NCI-H1417 treated with DMSO at 0.1 percent for 48 hours (cell line): ENCODE measurements at places on chromosomes 6 and 20.

- DNase-seq = no peak
Observed at GRCh38 chr20:404088-404487, 4.0 kb upstream of the RBCK1 start.

DNA sequence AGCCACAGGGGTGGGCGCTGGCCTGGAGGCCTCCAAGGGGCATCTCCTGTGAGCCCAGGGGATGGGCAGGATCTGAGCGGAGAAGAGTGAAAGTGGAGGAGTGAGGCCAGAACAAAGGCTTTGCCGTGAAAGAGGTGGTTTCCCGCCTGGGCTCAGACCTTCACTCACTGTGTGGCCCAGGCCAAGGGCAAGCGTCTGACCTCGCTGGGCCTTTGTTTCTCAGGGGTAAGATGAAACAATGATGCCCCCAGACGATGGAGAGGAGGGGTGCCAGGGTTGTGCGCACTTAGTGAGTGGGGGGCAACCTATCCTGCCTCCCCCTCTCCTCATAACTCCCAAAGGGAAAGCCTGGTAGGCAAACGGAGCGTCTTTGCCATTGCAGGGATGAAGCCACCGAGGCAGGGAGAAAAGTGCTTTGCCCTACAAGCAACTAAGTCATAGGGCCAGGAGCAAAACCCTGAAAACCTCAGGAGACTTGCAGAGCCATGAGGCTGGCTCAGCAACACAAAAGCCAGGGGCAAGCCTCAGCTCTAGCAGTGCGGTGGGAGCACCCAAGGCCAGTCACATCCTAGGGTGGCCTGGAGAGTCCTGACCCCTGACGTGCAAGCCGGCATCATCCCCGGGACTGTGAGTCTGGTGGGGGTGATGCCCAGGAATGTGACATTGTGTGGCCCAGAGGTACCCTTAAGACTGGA, 897 bp upstream of the STMN3 start:
- DNase-seq = no peak

- no peak for DNase-seq
Observed at GRCh38 chr6:135250234-135250633, 69.1 kb downstream of the MYB start.

DNA sequence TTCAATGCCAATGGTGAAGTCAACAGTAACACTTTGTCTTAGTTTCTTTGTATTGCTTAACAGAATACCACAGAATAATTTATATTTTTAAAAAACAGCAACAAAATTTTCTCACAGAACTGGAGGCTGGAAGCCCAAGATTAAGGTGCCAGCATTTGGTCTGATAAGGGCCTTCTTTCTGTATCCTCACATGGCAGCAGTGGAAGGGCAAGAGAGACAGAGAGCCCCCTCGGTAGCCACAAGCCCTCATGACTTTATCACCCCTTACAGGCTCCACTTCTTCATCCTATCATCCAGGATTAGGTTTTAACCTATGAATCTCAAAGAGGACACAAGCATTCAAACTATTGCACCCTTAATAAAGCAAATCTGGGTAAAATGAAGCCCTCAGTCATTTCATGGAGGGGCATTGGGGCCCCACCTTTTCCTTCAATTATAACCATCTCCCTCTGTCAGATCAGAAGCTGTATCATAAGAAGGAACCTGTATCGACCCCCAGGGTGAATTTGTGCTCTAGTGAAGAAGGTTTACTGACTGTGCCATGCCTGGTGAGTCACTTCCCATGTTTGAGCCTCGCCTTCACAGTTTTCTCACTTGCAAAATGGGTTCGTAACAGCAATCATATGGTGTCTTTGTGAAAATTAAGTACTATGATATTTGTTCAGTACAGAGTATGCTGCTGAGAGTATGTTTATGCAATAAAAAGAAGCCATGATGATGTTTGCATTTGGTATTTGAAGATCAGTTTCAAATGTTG, 178.2 kb downstream of the LRFN2 start:
- no peak for DNase-seq

DNA sequence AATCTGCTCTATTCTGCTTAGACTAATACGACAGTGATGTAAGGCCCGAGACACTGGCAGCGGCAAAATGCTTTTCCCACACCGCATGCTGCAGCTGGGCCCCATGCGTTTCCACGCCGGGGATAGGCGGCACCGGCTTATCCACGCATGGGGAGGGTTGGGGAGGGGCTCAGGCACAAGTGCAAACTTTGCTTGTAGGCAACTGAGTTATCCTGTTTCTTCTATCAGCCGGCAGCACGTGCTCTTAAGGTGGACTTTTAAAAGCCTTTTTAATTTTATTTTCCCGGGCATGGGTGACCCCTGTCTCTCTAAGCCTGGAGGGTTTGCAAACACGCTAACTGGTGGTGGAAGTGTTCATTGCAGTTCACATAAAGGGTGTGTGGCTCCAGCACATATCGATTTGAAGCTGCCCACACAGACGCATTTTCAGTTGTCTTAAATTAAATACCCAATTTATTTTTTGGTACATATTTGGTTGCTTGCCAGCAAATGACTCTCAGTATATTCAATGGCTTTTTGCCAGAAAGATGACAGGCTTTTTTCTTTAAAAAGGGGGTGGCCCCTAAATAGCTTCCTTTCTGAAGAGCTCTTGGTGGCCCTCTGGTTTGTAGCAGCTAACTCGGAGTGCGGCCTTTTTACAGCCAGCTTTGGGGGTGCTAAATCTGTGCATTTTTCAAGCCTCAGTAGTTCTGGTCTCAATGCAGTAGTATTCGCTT, 561.8 kb upstream of the AGPAT4 start:
- DNase-seq = no peak

GRCh38 chr20:49279677-49280462, 2.0 kb upstream of the ZNFX1 start:
- no peak for DNase-seq

GRCh38 chr6:110419028-110419739, 3.8 kb upstream of the DDO start:
- no peak for DNase-seq

DNA sequence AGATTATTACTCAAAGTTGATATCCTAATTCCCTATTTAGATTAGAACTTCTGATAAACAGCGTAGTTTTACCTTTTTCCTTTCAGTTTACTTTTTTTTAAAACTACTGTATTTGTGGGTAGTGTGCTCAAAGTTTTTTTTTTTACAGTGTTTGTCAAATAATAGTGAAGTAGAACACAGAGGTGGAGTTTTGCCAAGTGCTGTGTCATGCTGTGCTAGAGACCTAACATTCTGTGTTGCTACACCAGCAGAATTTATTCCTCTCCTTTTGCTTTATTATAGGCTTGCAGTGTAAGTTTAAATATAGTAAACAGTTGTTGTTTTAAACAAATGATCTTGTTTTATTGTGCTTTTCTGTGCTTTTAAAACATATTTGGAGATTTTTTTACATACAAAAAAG, 125.4 kb downstream of the HIVEP1 start:
- DNase-seq = peak; percentile 3

- DNase-seq = peak; percentile 57
Observed at GRCh38 chr6:81749707-81750106, 2.8 kb downstream of the TENT5A start.

GRCh38 chr20:14538433-14538832, 201.0 kb upstream of the FLRT3 start:
- no peak for DNase-seq

DNA sequence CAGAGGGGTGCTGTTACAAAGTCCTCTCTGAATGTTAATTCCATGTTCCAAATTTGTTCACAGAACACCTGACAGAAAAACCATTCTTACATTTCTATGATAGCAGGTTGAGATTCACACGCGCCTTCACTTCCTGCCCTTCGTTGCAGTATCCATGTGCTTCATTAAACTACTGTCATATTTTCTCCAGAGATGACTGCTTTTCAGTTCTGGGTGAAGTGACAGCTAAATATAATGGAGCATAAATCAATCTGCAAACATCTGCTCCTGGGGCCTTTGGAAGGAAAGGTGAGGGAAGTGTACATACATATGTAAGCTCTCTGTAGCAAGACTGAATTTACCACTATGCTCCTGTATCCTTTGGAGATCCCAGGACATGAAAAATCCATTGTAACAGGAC, 750.2 kb downstream of the HDGFL1 start:
- DNase-seq = no peak

GRCh38 chr6:151452750-151453427, 963 bp upstream of the RMND1 start:
- no peak for DNase-seq

DNA sequence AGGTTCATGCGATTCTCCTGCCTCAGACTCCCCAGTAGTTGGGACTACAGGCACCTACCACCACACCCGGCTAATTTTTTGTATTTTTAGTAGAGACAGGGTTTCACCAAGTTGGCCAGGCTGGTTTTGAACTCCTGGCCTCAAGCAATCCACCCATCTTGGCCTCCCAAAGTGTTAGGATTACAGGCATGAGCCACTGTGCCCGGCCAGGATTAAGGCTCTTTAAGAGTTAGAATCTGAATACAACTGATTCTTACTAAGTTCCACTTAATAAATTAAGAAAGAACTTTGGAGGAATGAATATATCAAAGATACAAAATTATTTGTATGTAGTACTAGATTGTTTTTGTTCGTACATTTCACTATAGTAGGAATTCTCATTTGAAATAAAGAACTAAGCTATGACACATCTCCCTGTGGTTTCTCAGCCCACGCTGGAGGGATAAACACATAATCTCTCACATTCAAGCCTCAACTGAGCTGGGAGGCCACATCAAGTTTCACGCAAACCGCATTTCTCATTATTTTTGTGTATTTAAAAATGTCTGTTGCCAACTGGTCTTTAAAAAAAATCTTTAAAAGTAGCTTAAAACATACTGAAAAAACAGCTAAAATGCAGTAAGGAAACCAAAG, 34.2 kb downstream of the DTNBP1 start:
- no peak for DNase-seq

DNA sequence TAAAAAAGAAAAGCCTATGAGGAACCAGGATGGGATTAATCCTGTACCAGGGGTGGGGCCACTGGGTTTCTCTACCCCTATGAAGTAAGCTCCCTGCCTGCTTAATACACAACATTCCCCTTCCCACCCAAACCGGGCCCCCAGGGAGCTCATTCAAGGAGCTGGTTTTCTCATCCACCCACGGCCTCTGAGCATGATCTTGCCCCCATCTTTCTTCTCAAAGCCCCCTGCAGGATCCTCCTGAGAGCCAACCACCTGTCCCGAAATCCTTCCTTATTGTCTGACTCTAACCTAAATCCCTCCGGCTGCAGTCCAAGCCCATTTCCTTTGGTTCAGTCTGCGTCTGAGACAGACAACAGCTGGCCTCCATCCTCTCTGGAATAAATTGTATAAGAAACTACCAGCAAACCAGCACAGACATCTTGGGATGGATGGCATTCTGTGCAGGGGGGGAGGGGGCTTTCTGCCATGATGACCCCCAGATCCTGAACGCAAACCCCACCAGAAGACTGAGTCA, 21.0 kb downstream of the KCNK5 start:
- no peak for DNase-seq

- no peak for DNase-seq
Observed at GRCh38 chr6:31794294-31794865, 1.2 kb downstream of the VARS1 start.

GRCh38 chr6:39821046-39821740, 29.0 kb downstream of the DAAM2 start:
- no peak for DNase-seq

GRCh38 chr6:155380666-155381332, 66.5 kb upstream of the TFB1M start:
- no peak for DNase-seq

DNA sequence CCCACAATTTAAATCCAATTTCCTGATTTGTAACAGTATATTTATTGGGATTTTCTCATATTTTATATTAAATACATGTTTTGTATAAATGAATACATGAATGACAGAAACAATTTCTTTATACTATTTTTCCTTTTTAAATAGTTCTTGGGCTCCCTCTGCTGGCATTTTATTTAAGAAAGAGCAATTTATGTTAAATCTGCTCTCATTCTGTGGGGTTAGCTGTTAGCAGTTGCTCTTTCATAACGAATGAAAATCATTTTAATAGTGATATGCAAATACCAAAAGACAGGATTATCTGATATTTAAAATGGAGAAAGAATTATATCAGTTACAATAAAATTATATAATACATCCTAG, 118.3 kb downstream of the RALGAPA2 start:
- DNase-seq = no peak

DNA sequence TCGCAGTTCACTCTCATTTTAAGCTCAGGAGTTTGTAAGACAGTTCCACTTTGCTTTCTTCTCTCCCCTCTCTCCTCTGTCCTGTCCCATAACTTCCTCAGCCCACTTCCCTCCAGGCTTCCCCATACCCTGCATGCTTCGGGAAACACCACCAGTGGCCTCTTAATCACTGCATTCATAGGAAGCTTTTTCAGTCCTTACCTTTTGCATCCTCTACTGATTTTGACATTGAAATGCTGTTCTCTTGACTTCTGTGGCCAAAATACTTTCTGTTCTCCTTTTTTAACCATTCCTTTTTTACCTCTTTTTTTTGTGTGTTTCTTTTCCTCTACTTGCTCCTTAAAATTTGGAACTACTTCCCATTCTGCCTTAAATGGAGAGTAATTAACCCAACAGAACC, 69.7 kb downstream of the HIVEP1 start:
- DNase-seq = no peak

DNA sequence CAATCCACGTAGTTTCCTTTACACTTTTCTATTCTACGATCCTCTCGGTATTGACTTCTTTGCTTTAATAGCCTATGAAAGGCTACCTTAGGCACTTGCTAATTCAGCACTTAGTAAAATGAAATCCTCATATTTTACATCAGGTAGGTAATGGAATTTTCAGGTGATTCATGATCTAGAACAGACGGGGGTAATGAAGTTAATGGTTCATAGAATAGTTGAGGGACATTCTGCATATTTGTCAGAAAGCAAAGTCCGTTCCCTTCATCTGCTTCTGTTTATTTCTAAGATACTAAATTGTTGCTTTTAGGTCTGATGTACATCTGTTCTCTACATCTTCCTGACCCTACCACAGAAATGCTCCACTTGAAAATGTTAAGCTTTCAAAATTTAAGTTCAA, 431.7 kb downstream of the CDKAL1 start:
- DNase-seq = no peak

- DNase-seq = no peak
Observed at GRCh38 chr6:148405894-148406293, 63.3 kb downstream of the SASH1 start.

DNA sequence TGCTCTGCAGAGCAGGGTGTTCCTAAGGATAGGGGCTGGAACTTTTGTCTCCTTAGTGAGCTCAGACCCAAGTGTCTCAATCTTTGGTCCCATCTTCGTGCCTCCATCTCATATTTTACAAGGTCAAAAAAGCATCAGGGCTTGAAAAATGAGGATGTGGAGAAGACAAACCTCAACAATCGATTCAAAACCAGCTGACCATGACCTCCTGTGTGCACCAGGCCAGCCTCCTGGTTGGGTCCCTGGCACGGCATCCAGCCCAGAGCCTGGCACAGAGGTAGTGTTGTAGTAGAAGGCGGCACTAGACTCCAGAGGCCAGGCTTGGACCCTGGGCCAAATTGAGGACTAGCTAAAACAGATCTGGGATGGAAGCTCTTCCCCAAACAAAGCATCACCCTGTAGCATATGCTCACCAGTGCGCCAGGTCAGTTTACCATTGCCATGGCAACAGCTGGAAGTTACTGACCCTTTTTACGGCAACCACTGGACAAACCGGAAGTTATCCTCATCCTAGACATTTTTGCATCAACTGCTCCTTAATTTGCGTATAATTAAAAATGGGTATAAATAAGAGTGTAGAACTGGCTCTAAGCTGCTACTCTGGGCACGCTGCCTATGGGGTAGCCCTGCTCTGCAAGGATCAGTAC, 69.3 kb upstream of the BLCAP start:
- DNase-seq = no peak
